ENCODE measurements at places on chromosomes 2 and 18.

DNA sequence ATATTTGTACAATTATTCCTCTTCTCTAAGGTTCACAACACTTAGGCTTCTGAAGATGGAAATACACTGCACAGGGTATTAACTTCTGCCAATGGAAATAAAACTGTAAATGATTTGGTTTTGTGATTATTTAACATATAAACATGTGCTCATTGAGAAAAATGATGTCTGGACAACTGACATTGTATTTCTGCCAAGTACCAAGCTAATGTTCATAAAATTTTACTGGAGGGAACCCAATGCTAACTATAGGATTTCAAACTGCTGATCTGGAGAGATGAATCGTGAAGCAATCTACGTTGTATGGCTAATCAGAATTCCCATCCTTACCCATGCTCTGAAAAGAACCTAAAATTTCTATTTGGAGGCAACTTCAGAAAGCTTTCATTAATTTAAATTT, 279.7 kb downstream of the NRXN1 start:
- no peak for DNase-seq

DNA sequence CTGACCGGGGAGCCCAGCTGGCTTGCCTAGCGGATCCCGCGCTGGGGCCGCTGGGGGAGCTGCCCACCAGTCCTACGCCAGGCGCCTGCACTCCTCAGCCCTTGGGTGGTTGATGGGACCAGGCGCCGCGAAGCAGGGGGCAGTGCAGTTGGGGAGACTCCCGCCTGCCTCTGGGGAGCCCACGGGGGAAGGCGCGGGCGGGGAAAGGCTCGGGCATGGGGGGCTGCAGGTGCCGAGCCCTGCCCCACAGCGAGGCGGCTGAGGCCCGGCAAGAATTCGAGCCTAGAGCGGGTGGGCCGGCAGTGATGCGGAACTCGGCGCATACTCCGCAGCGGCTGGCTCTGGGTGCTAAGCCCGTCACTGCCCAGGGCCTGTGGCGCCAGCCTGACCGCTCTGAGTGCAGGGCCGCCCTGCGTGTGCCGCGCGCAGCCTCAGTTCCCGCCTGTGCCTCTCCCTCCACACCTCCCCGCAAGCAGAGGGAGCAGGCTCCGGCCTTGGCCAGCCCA, 249.1 kb upstream of the TEKT4 start:
- DNase-seq, result no peak

DNA sequence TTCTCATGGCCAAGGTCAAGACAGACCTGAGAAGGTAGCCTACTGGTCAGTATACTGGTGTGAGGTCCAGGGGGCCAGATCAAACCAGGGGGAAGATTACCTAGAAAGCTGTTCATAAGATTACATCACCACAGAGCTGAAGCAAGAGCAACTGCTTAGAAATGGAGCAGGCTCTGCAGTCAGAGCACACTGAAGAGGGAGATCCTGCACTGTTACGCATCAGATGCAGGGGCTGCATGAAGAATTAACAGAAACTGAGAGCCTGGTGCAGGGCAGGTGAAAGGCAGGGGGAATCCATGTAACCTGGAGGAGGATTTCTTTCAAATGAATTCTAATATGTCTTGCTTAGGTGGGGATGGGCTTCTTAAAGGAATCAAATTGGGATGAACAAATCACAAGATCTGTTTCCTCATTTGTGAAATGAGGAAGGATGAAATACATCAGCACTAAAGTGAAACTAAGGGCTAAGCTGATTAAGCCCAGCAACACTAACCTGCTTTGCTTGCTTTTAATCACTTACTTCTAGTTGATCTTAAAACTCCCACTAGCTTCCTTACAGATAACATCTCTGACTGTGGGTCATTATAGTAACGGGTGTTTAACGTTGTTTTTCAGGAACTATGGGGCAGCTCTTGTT, 74.3 kb upstream of the ADAM23 start:
- DNase-seq, result no peak

GRCh38 chr18:56207989-56208388, 430.4 kb downstream of the TXNL1 start:
- DNase-seq, result no peak

DNA sequence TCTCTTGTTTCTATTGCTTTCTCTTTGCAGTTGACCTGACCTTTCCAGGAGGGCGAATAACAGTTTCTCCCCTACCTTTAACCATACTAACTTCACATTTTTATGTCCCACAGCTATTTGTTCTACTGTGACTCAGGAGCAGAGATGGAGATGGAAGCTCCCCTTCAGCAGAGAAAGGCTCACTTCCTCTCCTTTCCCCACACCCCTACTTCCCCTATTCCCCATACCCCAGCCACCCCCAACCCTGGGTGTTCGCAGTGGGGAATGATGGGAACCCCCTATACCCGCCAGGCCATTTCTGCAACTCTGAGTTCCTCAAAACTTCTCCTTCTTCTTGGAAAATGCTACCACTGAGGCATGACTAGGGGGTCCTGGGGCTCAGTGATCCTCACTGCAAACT, 285.4 kb upstream of the MGAT5 start:
- DNase-seq, result no peak

GRCh38 chr2:9021563-9022211, 18.2 kb upstream of the MBOAT2 start:
- no peak for DNase-seq

All from posterior cingulate gyrus (tissue), 11 donors.